ENCODE measurements at places on chromosomes 1 and 21.

DNA sequence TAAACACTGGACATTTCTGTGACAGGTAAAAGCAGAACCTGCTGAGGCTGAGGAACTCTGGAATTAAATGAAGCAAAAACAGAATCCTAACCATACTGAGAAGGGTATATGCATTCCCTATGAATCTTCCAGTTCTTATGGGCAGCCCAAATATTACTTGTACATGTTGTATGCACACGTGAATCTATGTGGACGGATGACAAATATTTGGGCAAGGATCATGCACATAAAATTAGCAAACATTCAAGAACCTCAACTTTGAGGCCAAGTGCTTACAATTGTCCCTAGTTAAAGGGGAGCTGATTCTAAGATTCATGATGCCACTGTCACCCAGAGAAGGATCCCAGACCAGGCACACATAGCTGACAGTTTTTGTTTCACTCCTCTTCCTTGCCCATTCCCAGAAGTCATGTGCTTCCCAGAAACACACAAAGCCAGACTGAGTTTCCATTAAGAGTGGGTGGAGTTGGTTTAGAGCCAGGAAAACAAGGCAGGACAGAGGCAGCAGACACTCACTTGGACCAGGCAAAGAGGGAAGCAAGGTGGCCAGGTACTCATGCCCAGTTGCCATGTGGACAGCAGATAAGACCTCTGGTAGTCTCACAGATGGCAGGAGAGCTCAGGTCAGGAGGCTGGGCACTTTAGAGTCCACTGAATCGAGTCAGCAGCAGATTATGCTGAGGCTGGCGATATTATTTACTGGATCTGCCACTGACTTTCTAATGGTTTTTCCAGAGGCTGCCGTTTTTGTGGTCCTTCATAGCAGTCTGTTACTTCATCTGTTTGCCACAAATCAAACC lies 25.6 kb downstream of the AK2 start:
- peak; percentile 41 for DNase-seq

GRCh38 chr1:36358514-36359084 lies 27.1 kb downstream of the STK40 start:
- no peak for DNase-seq

- no peak for DNase-seq
These were observed 240.7 kb upstream of the C1orf174 start for GRCh38 chr1:4140821-4141220.

DNA sequence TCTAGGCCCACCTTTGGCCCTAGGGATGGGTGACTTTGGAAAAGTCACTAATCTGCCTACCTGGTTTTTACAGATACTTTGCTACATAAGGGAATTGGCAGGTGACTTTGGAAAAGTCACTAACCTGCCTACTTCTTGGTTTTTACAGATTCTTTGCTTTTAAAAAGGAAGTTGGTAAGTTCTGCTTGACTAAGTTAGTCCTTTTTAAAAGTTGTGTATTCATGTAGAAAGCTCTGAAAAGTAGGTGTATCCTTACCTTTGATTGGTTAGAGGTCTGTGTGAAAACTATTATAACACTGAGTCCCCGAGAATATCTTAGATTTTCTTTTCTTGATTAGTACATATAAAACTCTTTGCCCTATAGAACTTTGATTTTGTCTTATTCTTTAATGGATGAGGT lies 12.4 kb downstream of the ATF6 start:
- no peak for DNase-seq

DNA sequence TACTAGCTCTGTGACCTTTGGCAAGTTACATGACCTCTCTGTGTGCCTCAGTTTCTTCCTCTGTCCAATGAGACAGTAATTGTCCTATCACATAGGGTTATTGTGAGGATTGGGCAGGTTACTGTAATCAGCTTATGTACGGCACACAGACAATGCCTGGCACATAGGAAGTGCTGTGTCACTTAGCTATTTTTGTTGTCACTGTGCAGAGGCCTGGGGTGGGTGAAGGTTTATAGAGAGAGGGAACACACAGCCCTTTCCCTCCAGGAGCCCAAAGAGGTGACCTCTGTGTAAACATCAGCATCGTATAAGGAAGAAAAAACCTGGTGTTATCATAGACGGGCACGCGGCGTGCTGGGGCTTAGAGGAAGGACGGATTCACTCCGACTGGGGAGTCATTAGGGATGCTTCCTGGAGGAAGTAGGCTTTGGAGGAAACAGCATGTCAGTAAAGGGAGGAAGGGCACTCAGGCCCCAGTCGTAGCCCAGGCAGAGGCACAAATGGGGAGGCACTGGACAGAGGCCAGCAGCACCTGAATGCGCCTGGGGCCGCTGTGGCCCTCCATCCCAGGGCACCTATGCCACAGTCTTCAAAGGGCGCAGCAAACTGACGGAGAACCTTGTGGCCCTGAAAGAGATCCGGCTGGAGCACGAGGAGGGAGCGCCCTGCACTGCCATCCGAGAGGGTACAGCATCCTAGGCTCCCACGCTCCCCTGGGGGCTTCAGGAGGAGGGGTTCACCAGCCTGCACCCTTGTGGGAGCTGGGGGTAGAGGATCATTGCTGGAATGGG lies 21.2 kb downstream of the CDK18 start:
- no peak for DNase-seq

- no peak for DNase-seq
These were observed 391.0 kb downstream of the OMA1 start for GRCh38 chr1:58155418-58156123.

GRCh38 chr1:228005511-228006033 lies 1.2 kb upstream of the WNT3A start:
- DNase-seq, result no peak

- DNase-seq, result no peak
These were observed 84.7 kb downstream of the WLS start for GRCh38 chr1:68147534-68148171.

- no peak for DNase-seq
These were observed 269.4 kb downstream of the RWDD3 start for GRCh38 chr1:95503278-95504030.

DNA sequence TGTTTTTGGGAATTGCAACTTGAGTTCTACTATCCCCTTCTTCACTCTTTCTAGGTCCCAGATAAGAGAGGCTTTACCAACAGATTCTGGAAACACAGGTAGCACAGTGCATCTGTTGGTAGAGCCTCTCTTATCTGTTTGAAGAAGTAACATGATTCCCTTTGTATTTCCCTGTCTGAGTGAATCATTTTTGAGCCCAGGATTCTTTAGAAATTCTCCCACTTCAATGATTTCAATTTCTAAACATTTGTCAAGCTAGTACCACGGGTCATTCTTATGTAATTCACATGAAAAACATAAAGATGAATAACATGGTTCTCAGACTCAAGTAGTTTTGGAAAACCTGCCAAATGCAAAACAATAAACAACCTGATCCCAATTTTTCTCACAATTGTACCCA lies 72.0 kb upstream of the DUSP10 start:
- DNase-seq, result no peak

GRCh38 chr1:211975152-211975941 lies 60.0 kb downstream of the INTS7 start:
- DNase-seq, result no peak

GRCh38 chr1:1060281-1061000 lies 13.7 kb downstream of the RNF223 start:
- no peak for DNase-seq

DNA sequence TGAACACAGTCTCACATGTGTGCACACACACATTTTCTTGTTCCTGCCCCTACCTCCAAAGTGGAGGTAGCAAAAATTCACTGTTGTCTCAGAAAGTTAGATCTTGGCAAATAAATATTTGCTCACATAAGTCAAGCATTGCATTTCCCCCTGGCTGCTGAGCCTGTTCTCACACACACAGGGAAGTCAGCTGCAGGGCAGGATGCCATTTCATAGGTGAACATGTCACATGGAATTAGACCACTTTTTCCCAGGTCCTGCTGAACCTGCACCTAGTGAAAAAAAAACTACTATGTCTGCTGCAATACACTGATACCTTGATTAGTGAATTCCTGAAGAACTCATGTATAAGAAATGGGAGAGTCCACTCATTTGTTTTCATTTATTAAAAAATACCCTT lies 5.3 kb upstream of the CD55 start:
- no peak for DNase-seq

DNA sequence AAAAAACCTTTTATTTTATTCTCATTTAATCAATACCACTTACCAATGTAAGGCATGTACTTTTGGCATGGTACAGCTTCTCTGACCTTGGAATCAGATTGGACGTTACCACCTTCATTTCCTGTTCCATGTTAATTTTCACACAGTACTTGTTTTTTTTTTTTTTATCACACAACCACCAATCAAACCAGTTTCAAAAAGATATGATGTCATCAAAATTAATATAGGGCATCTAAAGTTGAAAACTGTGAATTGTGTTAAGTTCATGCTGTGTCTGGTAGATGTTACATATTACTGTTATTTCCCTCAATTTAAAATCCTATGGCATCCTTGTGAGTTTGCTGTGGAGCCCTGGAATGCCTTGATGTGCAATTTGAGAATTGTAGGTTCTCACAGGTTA lies 85.1 kb downstream of the NPHS2 start:
- DNase-seq, result no peak

GRCh38 chr1:181551249-181551648 lies 67.9 kb downstream of the CACNA1E start:
- no peak for DNase-seq

DNA sequence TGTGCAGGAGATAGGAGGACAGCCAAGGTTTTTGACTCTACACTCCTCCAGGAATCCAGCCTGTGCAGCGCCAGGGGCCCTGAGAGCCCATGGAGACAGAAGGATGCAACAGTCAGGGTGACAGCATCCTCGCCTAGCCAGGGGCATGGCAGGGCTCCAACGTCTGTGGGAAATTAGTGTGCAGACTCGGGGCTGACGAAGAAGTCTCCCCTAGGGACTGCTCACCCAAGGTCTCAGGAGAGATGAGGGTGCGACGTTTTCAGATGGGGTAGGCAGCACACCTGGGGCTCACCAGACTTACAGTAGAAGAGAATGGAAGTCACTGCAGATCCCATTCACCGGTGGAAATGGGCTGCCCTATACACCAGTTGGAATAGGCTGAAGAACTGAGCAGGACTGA lies 241.7 kb downstream of the SETD4 start:
- DNase-seq, result no peak

Measured in H4 (cell line).